ENCODE measurements at places on chromosomes 4 and X.

GRCh38 chr4:71783972-71784371 is at the start of gene GC:
TSS of gene GC (minus strand) at chr4:71784079. CDS start at chr4:71784018, 61 bp downstream.
- H3K4me3 ChIP-seq, result no peak within 1 kb of the TSS
- peaks cover 3% of the 10 kb centered on the region for H3K4me1 ChIP-seq
- no peaks in the 10 kb centered on the region for H3K36me3 ChIP-seq
- H3K27me3 ChIP-seq, result no peaks in the 10 kb centered on the region
- H3K27ac ChIP-seq, result no peak within 1 kb of the TSS

- H3K27ac ChIP-seq, result no peak overlapping the region
- no peak overlapping the region for H3K4me3 ChIP-seq
- no peak for DNase-seq
- H3K36me3 ChIP-seq, result no peaks in the 10 kb centered on the region
- H3K27me3 ChIP-seq, result no peaks in the 10 kb centered on the region
Measured at GRCh38 chr4:5992171-5992827, 25.9 kb downstream of the C4orf50 start.

DNA sequence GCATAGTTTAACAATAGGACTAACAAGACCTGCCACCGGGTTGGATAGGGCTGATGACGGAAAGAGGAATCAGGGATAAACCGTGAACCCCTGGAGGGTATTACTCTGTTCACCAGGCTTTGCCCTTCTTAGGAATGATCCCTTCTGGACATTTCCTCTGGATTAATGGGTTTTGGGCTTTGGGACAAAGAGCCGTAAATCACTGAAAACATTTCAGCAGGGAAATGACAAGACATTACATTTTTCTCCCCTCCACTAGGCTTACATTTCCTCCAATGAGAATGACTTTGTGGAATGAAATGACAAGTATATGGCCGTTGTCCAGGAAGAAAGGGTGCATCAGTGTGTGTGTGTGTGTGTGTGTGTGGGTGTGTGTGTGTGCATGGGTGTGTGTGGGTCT is 25.9 kb upstream of the RBPJ start:
- H3K36me3 ChIP-seq, result no peaks in the 10 kb centered on the region
- no peaks in the 10 kb centered on the region for H3K27me3 ChIP-seq
- H3K27ac ChIP-seq, result no peak overlapping the region
- no peak for DNase-seq

GRCh38 chr4:95869961-95870500 is 30.1 kb downstream of the PDHA2 start:
- H3K27ac ChIP-seq, result no peak overlapping the region
- no peak for DNase-seq
- H3K4me3 ChIP-seq, result no peak overlapping the region
- no peaks in the 10 kb centered on the region for H3K36me3 ChIP-seq
- H3K4me1 ChIP-seq, result no peaks in the 10 kb centered on the region

- H3K27me3 ChIP-seq, result no peaks in the 10 kb centered on the region
- no peak for DNase-seq
- H3K4me3 ChIP-seq, result no peak overlapping the region
- no peaks in the 10 kb centered on the region for H3K36me3 ChIP-seq
Measured at GRCh38 chr4:142656178-142656577, 189.9 kb downstream of the INPP4B start.
